ENCODE measurements at places on chromosomes 5 and 9.

DNA sequence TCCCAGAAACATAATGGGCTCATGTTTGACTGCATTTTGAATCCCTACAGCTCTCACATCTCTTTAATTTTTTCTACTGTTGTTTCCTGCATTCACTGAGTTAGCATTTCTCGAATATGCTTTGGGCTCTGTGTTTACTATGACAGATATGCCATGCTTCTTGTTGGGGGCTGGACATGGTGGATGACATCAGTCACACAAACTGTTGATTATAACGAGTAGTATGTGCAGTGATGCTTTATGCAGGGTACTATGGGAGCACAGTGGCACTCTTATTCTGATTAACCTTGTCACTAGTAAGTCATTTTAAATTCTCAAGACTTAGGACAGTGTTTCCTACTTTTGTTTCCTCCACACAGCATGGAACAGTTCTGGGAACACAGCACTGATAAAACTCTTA lies 295.4 kb upstream of the ZNF608 start:
- no peak for DNase-seq

DNA sequence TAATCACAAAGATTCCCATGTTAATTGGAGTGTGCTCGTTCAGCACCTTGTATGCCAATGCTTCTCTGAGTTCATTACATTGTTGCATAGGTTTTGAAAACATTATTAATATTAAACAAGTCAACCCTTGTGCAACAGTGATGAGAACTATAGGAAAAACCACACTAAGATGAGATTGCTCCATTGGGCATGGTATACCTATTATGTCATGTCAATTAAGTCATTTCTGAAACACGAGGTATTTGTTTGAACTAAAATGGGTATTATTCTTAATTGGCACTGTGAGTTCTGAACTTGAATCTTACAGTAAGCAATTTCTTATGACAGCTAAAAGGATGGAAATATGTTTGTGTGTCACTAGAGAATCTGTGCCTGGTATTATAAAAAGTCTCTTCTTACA lies 447.7 kb downstream of the EFNA5 start:
- no peak for DNase-seq

DNA sequence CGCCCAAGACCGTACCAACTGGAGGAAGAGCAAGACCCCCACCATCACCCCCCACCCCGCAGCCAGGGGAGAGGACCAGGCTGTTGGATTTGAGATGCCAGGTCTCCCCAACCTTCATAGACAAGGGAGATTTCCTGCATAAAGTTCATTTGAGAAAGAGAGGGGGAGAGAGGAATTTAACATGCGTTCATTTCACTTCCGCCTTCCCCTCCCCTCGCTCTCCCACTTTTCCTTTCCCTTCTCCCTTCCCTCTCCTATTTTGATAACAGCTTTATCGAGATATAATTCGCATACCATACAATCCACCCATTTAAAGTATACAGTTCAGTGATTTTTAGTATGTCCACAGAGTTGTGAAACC lies 4.2 kb upstream of the NKX2-5 start:
- DNase-seq, result no peak

- DNase-seq, result no peak
Observed at GRCh38 chr5:133658327-133658726, 46.0 kb upstream of the FSTL4 start.

- DNase-seq, result no peak
Observed at GRCh38 chr9:86975606-86976005, 28.3 kb upstream of the GAS1 start.

- no peak for DNase-seq
Observed at GRCh38 chr9:95778957-95779356, 96.5 kb upstream of the ERCC6L2 start.

GRCh38 chr9:114968671-114969070 lies 38.3 kb upstream of the TNFSF8 start:
- no peak for DNase-seq

DNA sequence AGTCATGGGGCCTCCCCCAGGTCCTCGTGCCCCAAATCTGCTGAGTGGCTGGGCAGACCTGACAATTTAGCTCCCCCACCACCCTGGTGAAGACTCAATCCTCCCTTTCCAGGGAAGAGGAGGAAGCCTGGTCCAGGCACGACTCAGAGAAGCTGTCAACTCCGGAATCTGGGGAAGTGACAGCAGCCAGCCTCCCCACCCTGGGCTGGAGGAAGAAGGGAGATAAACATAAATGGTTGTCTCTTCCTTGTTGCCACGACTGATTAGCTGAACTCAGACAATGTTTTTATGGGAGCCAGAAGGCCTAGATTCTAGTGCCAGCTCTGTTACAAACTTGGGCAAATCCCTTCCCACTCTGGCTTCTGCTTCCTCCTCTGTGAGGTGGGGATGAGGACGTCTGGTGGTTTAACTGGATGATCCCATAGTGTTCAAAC lies 15.4 kb downstream of the CCDC69 start:
- DNase-seq, result no peak

DNA sequence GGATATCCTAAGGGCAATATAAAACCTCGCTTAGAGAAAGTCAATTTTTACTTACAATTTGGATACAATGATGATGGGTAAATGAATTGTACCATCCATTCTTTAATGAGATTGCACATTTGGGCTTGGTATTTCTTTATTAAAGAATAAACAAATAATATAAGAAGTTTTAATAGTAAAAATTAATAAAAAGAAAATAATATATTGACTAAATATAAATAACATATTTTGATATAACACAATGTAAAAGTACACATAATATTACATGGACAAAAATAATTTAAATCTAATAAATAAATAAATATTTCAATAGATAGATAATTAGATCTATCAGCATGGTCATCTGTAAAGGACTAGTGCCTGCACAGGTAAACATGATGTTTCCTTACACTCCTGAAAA lies 944 bp downstream of the IFNA21 start:
- DNase-seq, result no peak

DNA sequence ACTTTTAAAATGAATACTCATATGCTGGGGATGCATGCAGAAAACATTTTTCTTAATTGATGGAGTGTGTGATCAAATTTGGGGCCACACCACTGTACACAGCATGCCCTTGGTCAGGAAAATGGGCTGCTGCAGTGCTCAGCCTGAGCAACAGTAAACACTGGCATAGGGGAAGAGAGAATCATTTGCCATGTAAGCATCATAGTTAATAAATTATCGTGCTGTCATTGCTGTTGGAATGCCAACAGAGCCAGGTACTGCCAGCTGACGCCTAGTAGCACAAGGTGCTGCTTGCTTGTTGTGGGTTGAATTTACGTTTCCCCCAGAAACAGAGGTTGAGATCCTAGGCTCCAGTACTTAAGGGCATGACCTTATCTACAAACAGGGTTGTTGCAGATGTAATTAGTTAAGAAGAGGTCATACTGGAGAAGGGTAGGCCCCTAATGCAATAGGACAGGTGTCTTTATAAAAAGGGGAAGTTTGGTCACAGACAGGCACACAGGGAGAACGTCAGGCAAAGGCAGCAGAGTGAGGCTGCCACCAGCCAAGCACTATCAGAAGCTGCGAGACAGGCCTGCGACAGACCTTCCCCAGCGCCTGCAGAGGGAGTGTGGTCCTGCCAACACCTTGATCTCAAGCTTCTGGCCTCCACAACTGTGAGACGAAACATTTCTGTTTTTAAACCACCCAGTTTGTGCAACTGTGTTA lies 25.3 kb downstream of the DAP start:
- no peak for DNase-seq

GRCh38 chr9:124218987-124219461 lies 38.7 kb upstream of the NEK6 start:
- no peak for DNase-seq

- no peak for DNase-seq
Observed at GRCh38 chr5:74679966-74680365, 5.1 kb upstream of the HEXB start.

GRCh38 chr9:94613003-94613402 lies 19.4 kb upstream of the FBP2 start:
- no peak for DNase-seq

DNA sequence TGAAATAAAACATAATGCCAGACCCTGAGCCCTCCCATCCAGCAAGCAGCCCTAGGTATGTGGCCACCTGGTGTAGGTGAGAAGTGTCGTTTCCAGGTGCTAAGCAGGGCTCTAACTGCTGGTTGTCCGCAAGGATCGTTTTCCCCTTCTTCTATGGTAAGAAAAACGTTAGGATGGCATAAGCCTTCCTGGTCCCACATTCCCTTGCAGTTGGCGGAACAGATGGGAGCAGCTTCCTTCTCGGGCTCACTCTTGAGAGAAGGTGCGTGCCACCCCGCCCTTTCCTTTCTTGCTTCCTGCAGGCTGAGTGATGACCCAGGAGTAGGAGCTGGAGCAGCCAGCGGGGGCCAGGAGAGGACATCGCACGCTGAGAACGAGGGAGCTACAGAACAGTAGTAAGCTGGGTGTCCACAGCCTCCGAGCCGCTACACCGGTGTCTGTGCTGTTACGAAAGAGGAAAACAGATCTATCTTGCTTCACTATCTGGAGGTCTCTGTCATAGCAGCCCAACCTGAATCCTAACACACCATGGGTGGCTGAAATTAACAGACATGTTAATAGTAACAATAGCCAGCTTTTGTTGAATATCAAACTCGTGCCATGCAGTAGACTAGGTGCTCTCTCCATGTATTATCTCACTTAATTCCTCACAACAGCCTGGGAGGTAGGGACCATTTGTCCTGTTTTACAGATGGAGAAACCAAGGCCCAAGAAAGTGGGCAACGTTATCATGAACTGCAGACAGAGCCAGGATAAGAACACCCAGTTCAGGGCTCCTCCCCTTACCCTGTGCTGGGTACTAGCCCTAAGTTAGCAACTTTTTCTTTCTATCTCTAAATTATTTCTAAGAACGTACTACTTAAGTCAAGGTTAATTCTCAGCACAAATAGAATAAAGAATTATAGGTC lies 139.8 kb downstream of the COL23A1 start:
- no peak for DNase-seq

- no peak for DNase-seq
Observed at GRCh38 chr5:53167836-53168235, 58.3 kb upstream of the MOCS2 start.

GRCh38 chr5:60147791-60148190 lies 254.3 kb upstream of the PDE4D start:
- no peak for DNase-seq

GRCh38 chr5:133839721-133840120 lies 128.7 kb downstream of the C5orf15 start:
- DNase-seq, result no peak

DNA sequence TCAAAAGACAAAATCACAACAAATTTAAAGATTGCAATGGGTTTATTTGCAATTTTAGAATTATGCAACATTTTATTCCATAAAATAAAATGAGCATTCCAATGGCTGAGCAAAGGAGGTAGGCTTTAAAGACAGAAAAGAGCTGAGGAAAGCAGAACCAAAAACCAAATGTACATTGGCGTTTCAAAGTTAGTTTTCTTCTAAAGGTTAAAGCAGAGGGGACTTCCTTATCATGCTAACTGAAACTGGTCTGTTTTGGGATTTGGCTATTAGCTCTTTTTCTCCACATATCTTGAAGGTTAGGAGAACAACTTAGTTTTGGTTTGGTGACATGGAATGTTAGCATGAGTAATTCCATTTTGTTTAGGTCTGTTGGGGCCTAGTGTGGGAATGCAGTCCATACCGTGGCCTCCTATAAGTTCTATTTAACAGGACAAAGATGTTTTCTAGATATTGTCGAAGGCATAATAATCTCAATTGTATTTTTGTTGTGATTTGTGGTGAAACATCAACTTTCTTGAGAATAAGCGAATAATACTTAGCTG lies 20.3 kb downstream of the DCP2 start:
- no peak for DNase-seq

GRCh38 chr9:87069690-87070089 lies 122.4 kb upstream of the GAS1 start:
- DNase-seq, result no peak

GRCh38 chr9:100229136-100229535 lies 123.6 kb downstream of the TEX10 start:
- no peak for DNase-seq

GRCh38 chr5:155616779-155617392 lies 603.3 kb downstream of the KIF4B start:
- DNase-seq, result no peak

DNA sequence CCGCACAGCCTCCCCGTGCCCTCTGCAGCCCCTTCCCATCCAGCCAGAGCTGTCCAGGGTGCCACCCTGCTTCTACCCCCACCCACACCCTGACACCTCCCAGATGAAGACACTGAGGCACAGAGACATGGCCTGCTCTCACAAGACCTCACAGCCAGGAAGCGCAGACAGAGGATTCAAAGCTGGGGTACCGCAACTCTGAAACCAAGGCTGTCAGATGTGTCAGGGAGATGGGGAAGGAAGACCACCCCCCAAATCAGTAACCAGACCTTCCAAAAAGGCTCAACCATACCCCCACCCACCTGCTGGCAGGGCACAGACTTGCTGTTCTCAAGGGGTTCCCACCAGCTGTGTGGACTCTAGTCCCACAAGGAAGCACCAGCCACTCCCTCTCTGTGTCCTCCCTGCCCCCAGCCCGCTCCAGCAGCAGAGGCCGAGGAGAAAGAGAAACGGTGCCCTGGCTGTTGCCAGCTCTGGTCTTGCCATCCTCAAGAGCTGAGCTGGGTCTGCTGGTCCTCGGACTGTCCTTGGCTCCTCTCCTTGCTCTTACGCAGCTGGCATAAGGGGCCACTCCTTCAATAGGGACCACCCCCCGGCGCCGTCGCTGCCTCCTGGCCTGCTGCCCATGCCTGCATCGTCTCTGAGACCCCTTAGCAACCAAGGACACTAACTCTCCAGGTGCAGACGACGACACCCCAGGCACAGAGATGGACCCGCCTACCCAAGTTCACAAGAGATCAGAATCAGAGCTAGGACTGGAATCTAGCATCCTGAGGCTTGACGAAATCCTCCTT lies 699 bp downstream of the AKNA start:
- DNase-seq, result no peak

DNA sequence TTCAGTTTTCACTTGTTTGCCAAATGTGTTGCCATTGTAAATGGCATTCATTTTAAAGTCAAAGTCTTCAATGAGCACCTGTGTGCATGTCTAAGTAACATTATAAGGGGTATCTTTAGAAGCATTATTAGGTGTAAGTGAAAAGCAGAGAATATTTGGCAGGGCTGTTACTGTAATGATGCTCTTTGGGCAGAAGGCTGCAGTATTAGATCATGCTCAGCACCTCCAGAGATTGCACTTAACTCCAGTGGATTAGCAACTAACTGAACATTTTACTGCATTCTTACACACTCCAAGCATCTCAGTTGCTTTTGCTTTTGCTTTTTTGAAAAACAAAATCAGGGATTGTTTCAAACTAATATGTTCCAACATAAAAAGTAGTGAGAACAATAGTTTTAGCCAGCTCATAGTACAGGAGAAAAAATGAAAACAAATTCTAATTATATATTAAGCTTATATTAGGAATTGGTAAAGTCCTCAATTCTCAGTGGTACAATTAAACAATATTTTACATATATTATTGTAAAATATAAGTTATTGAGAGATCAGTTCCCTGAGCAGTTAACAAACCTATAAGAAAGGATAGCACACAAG lies 1740.9 kb upstream of the CDH9 start:
- no peak for DNase-seq

Data from cortex of kidney (tissue), 1 donor.